ENCODE measurements at places on chromosomes 3 and 15.

GRCh38 chr15:34043813-34044212 is 4.8 kb upstream of the AVEN start:
- no peak for DNase-seq

DNA sequence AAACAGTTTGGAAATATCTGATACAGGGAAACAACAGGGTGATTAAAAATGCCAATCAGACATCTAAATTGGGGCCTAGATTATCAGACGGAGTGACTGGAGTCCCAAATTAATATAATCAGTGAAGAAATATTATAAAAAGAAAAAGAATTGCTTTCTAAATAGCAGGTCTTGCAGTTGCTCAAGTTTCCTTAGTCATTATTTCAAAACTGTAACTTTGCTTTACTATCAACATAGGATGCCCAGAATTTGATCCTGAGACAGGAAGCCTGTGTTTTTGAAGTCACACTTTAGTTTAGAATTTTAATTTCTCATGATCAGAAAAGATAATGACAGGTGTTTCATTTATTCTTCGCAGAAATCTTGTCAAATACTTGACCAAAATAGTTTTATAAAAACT is 105.9 kb downstream of the IL1RAP start:
- DNase-seq: no peak

DNA sequence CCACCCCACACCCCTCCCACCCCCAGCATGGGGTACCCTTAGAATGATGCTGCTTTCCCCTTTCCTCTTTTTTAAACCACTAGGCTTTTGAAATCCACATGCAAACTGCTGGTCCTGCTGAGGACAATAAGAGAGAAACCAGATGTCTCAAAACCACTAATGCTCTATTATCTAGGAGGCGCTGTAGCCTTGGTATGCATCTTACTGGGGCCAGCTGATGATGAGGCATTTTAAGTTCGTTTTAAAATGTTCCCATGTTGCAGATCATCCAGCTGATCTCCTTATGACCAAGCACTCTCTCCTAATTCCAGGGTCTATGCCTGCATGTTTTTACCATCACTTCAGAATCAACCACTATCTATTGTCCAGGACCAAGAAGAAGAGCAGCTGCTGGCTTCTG is 1.3 kb downstream of the NME9 start:
- no peak for DNase-seq

DNA sequence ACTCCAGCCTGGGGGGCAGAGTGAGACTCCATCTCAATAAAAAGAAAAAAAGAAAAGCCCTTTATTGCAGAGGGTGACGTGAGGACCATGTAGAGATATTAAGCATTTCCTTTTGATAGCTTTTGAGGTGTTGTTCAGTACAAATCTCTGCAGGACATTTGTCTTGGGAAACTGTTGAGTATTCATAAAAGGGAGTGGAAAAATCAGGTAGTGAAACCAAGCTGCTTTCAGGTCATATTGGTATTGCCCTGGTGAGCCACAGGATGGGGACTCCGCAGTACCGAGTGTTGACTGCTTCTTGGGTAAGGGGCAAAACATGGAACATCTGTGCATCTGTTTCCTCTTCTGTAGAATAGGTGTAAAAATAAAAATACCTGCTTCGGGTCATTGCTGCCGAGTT is 9.9 kb downstream of the ITPR1 start:
- DNase-seq: no peak

DNA sequence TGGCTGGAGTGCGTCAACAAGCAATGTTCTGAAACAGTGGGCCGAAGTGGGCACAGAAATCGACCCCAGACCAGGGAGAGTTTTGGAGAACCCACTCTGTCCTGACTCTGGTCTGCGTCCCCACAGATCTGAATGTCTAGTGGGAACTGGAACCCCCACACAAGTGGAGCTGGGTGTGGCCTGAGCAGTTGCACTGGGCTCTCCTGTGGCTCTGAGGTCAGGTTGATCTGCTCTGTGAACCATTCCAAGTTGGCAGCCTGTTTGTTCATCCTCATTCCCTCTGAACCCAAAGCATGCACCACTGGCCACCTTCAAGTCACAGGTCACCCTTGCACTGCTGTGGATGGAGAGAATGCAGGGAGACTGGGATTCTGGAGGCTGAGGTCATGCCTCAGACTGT is 60.5 kb downstream of the STARD5 start:
- DNase-seq: no peak

DNA sequence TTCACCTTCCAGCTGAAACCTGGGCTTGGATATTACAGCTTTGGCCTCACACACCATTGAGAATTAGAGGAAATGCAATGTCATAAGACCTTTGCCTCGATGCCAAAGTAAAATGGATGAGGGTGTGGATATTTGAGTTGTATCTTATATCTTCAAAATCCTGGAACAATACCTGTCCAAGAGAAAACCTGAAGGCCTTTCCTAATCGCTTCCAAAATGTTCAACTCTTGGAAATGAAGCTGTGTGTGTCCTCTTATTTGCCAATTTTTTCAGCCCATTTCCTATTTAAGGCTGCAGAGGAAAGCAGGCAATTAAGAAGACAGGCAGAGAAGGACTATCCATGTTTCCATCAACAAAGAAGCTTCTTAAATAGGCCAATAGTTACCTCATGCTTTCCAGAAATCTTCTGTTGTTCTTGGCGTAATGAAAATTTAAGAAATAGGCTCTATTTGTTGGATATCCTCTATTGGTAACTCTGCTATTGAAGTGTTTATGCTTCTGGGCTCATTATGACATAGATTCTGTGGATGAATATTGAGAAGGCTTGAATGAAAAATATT is 99.5 kb upstream of the ZBTB20 start:
- no peak for DNase-seq

- DNase-seq: peak; percentile 50
Measured at GRCh38 chr15:80174017-80174746, 21.4 kb downstream of the FAH start.

- no peak for DNase-seq
Measured at GRCh38 chr3:149628957-149629670, 28.7 kb downstream of the WWTR1 start.

DNA sequence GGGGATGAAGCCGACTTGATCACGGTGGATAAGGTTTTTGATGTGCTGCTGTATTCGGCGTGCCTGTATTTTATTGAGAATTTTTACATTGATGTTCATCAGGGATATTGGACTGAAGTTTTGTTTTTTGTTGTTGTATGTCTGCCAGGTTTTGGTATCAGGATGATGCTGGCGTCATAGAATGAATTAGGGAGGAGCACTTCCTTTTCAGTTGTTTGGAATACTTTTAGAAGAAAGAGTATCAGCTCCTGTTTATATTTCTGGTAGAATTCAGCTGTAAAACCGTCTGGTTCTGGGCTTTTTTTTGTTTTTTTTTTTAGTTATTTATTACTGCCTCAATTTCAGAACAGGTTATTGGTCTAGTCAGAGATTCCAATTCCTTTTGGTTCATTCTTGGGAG is 93.7 kb downstream of the SLC25A26 start:
- DNase-seq: no peak

GRCh38 chr15:25244731-25245585 is 193.9 kb downstream of the UBE3A start:
- no peak for DNase-seq
